ENCODE measurements at places on chromosomes 6 and 20.

GRCh38 chr6:163485388-163485851 is 70.9 kb downstream of the QKI start:
- no peak for DNase-seq

DNA sequence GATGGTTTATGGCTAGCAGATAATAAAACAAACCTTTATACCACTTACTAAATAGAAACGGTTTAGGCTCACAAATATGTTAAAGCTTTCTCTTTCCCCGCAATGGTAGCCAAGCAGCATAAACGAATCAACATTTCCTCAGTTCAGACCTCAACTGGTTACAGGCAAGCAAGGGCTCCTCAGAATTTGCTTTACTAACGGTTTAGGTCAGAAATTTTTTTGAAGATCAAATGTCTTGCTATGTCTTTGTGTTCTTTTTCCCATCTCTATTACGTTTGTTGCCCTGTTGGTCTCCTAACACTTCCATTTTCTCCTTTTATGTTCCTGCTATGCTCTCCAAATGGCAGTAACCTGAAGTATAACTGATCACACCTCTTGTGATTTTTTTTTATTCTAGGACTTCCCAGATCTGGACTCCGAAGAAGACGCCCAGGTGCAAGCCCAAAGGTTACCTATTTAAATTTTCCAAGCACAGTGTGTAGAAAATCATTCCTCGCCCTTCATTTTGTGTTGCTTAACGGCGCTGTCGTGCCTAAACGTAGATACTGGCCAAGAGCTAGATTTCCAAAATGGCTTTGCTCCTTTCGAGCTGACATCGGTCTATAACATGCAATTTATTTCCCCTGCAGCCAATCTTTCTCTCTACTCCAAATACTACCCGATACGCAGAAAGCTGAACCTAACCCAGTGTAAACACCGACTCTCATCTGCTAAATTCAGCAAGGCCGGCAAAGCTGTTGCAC is 717 bp upstream of the ASF1A start:
- DNase-seq = no peak

DNA sequence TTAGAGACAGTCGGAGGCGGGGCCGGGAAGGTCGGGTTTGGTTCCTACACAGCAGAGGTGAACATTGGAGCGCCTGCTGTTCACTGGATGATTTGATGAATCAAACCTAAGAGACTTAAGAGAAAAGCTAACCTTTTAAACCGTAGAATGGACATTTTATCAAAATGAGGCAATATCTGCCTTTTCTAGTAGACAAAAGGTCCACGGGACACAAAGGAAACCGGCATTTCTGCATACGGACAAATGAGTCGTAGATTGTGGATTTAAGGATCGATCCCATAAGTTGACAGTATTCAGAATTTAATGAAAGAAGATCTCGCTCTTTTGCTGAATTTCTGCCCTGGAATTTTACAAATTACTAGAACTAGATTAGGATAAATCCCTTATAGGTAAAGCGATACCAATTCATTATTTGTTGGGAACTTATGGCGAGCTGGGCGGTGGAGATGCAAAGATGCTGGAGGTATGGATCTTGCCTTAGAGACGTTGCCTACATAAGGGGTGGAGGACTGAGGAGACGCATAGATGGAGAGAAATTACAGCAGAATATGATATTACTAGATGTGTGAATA is 400 bp downstream of the PAK1IP1 start:
- DNase-seq = no peak

DNA sequence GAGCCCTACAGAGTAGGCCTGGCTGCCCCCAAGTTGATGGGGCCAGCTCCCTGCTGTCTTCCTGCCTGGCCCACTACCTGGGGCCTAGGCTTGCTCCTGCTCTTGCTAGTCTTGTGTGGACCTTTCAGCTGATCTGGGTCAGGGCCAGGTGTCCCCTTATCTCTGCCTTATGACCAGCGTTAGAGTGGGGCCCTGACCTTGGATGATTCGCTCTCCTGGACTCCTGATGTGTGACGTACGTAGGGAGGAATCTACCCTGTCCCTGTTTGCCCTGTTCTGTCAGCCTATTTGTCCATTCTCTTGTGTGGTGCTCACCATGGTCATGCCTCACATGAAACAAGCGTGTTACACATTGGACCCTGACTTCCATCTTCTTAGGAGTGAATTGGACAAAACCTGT is 571.8 kb downstream of the QKI start:
- DNase-seq = no peak

DNA sequence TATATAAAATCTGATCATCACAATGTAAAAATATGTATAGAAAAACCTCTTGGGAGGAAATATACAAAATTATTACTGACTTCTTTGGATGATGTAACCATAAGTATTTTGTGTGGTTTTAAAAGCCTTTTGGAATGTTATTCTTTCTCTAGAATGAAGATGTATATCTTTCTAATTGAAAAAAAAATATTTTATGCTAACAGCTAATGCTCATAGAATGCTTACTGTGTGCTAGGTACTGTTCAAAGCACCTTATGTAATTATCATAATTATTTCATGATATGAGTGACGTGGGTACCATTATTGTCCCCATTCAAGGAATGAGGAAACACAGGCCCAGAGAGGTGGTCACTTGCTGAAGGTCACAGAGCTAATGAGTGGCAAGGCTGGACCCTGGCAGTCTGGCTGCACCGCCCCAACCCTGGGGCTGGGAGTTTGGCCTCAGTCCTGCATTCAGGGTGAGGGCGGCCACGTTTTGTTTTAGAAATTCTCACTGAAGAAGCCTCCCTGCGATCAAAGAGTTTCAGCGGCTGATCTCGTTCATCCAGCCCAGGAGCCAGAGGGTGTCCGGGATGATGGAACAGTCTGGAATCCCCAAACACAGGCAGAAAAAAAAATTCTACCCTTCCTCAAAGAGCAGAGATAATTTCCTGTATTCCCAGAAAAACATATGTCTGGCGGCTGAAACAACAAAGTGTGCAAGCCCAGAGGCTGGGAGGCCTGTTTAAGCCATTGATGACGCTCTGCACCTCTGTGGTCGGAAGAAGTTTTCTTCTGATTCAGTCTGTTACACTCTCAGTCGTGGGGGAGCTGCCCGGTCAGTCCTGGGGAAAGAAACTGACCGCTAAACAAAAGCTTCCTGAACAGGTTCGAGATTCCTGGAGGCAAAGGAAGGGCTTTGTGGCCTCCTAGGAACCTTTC is 37.3 kb downstream of the TFEB start:
- DNase-seq = no peak

GRCh38 chr20:48607544-48607865 is 220.3 kb downstream of the PREX1 start:
- no peak for DNase-seq

GRCh38 chr20:37378420-37378784 is 32.5 kb downstream of the SRC start:
- no peak for DNase-seq

GRCh38 chr20:63475209-63475608 is 2.8 kb upstream of the KCNQ2 start:
- DNase-seq = no peak

- DNase-seq = no peak
These were observed 14.5 kb downstream of the LAMA5 start for GRCh38 chr20:62352402-62353288.

DNA sequence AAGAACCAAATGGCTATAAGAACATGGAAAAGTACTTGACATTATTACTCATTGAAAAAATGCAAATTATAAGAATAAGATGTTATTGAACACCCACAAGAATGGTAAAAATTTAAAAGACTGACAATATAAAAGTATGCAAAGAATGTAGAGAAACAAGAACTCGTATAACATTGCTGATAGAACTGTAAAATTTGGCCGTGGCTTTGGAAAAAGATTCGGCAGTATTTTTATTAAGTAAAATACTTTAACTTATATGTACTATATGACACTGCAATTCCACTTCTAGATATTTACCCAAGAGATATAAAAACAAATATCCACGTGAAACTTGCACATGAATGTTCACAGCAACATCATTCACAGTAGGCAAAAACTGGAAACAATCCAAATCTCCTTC is 239.2 kb downstream of the TPBG start:
- no peak for DNase-seq

GRCh38 chr6:72561629-72562028 is 60.2 kb upstream of the KCNQ5 start:
- no peak for DNase-seq

GRCh38 chr6:52937908-52938307 is 28.4 kb upstream of the GSTA3 start:
- DNase-seq = no peak

GRCh38 chr6:90146921-90147649 is 149.6 kb downstream of the BACH2 start:
- no peak for DNase-seq

GRCh38 chr20:36875702-36876472 is at the start of gene TLDC2:
TSS of gene TLDC2 (plus strand) at chr20:36876138. CDS start at chr20:36876175, 37 bp downstream.
- no peak for DNase-seq

DNA sequence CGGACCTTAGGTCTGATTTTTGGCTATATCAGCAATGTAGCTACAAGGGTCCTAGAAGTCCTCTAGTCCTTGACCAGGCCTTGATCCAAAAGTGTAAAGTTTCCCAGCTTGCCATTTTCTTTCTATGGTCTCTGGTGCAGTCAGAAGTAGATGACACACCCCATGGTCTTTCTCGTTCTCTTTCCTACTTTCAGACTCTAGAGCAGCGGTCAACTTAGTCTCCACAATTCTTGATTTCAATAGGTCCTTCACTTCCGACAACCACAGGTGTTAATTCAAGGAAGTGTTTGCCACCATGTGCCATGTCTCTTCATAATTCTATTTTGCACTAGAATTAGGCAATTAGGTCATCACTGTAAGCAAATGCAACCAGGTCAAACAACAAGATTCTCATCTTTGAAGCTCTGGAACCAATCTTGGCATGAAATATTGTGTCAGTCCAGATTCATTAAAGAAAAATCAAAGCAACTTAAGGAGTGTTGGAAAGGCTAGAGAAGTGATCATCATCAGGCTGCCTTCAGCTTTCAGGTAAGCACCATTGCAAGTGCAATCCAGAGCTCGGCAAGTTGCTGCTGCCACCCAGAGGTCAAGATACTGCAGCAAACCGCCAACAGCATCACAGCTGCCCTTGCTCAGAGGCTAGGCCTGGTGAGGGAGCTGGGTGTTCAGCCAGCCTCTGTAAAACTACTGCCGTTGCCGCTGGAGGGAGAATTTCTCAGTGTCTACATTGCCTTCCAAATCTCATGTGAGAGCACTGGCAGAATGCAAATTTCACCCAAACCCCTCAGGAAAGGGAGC is 5.6 kb upstream of the SYNE1 start:
- DNase-seq = no peak

DNA sequence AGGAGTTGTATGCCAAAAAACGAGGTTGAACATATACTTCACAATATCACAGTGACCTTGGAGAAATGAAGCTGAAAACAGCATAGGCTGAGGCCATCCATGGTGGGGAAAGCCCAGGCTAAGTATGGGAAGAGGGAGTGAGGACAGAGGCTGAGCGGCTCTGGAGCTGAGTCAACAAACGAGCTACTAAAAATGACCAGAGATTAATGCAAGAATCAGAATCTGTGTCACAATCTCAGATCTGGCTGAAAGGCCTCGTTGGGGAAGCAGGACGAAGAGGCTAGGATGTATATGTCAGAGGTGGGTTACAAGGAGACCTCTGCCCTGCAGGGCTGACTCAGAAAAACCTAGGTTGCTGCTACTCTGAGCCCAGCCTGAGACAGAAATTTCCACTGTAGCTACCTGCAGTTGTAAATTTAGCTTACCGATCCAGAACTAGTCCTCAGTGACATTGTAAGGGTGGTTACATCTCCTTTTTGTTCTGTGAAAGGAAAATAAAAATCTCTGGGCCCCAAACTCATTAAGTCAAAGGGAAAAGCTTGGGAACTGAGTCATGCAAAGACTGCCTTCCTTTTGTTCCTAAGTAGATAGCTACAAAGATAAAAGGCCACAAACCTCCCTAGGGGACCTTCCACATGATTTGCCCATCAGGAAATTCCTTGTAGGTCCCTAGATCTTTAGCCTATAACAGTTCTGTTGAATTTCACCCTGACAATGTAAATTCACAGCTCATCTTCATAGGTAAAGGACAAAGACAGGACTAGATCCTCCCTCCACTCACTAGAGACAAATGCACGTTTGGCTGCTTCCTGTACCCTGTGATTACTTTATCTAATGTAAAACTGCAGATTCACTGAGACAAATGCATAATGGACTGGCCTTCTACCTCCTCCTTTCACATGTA is 8.5 kb upstream of the TUBB2A start:
- no peak for DNase-seq

DNA sequence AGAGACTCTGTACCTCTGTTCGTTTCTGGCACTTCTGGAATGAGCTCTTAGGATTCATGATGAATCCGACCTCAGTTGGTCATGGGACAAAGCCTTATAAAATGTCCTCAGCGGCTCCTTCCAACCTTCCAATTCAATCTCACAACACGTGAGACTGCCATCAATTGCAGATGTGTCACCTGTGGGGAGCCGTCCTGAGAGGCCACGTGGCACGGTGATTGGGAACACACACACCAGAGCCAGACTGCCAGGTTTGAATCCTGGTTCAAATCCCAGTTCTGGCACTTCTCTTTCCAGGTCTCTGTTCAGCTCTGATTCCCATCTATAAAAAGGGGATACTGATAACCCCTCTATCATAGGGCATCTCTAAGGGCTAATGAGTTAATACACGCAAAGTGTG is 124.5 kb downstream of the ANKRD60 start:
- DNase-seq = no peak

GRCh38 chr20:43432498-43432897 is 25.2 kb upstream of the SRSF6 start:
- no peak for DNase-seq

DNA sequence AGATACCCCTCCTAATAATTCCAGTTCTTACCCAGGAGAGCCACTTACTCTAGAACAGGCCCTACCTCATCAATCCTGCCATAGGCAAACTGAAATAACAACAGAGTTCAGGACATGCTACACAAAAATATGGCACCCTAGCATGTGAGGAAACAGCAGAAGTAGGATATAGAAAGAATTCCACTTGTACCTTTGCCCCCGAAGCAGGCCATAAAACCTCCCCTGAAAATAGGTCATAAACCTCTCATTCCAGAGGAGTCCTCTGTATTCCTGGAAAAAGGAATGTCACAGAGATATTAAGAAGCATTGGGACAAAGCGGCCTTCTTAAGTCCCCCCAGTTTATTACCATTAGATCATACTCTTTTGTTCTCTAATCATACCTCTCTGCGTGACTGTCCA is 504.3 kb upstream of the MARCKS start:
- DNase-seq = no peak

DNA sequence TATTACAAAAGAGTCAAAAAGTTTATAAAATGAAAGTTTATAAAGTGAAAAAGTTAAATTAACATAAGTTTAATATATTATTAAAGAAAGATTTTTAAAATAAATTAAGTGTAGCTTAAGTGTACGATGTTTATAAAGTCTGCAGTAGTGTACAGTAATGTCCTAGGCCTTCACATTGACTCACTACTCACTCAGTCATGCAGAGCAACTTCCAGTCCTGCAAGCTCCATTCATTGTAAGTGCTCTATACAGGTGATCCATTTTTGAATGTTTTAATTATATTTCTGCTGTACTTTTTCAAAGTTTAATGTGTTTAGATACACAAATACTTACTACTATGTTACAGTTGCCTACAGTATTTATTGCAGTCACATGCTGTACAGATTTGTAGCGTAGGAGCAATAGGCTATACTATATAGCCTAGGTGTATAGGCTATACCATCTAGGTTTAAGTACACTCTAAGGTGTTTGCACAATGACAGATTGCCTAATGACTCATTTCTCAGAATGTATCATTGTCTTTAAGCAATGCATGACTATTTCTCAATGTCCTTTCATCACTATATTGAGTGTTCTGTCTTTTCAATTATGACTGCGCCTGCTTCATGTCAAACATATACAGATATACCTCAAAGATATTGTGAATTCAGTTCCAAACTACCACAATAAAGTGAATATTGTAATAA is 1110.3 kb upstream of the MAP3K7 start:
- DNase-seq = no peak

GRCh38 chr20:8492173-8492572 is 360.1 kb downstream of the PLCB1 start:
- no peak for DNase-seq
